ENCODE measurements at places on chromosomes 5 and 9. TPM values are rescaled to one million over a fixed set of nuclear protein-coding genes. Genes with fewer than 3 reads are reported as not detected.

DNA sequence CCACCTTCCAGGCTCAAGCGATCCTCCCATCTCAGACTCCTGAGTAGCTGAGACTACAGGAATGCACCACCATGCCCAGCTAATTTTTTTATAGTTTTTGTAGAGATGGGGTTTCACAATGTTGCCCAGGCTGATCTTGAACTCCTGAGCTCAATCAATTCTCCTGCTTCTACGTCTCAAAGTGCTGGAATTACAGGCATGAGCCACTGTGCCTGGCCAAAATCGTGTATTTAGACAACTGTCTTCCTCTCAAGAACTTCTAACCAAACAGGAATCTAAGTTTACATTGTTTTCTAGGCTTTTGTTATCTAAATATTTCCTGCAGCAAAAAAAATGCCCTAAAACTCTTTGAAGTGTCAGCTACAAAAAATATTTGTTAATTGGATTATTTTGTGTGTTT, 78.8 kb downstream of the NLN start:
- no peak for DNase-seq

GRCh38 chr5:178284093-178284675, 51.6 kb upstream of the PHYKPL start:
- DNase-seq, result no peak

DNA sequence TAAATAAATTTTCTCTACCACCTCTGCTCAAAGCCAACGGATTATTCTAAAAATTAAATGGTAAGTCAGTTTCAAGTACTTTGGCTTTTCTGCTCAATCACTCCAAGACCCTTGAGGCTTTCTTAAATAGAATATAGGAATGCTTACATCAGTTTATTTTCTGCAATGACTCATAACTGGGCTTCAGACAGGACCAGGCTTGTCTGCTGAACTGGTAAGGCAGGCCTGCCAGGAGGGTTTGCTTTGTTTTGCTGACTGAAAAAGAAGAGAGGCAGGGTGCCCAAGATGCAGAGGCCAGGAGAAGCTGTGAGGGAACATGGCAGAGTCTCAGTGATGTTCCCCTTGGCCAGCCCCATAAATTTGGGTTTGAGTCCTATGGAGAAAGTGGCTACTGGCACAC, 60.3 kb upstream of the EPB41L4A start:
- DNase-seq, result no peak

DNA sequence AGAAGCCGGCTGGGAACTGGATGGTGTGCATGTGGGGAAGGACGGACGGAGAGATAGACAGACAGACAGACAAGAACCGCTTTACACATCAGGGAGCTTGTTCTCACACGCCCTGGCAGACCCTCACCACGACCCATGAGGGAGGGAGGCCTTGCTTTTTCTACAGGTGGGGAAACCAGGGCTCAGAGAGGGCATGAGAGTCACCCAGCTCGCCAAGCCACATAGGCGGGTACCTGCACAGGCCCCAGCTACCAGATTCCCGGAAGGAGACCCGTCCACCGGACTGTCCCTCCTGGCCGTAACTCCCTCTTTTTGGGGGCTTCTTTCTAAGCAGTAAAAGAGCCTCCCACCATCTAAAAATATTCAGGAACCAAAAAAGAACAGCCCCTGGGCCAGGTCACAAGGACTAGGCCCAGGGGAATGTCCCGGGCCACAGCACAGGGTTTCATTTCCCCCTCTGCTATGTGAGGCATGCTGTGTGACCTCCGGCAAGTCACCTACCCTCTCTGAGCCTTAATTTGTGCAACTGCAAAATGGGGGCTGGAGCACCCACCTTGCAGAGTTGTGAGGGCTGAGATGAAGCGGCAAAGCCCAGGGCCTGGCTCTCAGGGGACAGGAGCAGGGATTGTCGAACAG, 84.4 kb upstream of the SARDH start:
- no peak for DNase-seq

DNA sequence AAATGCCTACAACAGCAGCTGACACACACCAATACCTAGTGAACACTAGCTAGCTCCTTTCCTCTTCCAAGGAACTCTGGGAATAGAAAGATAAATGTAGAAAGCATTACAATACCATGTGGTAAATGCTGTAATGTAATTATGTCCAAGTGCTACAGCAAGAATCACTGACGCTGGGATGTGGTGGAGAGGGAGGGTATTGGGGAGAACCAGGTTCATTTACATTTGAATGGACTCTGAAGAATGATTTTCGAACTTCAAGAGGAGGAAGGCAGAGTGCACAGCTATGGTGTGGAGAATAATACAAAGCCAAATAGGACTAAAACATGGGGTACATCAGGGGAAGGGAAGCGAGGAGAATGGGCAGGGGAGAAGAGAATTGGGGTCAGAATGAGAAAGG, 158.0 kb downstream of the CDK5RAP2 start:
- DNase-seq, result no peak

GRCh38 chr9:36018891-36019720, 17.6 kb upstream of the RECK start:
- no peak for DNase-seq

GRCh38 chr9:85185486-85186217, 516.1 kb downstream of the NTRK2 start:
- DNase-seq, result no peak

DNA sequence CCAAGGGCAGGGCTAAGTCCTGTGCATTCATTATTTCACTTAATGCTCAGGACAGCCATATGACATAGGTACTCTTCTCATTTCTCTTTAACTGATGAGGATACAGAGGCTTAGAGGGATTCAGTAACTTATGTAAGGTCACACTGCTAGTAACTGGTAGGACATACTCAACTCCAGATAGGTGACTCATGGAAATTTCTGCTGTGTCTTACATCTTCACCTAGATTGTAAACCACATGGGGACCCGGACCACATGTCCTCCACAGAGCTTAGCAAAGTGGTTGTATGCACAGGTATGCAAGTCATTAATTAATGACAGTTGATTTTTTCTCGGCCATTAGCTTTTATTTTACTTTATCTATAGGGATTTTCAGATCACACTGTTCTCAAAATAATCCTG, 29.3 kb downstream of the SLC1A1 start:
- DNase-seq, result no peak

DNA sequence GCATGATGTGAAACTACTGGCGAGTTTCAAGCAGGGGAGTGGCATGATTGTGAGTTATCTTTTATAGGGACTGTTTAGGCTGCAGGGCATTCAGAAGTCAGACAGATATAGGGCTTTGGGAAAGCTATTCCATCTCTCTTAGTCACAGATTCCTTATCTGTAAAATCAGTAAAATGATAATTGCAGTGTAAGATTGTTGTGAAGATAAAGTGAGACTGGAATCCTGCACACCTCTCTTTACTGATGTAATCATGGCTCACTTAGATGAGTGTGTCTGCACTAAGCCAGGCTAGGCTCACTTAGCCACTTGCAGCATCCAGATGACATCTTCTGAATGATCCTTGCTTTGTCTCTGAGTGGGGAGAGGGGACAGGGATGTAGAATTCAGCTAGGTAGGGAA, 81.8 kb upstream of the MAMDC2 start:
- no peak for DNase-seq

GRCh38 chr5:64826541-64826940, 57.8 kb downstream of the CWC27 start:
- no peak for DNase-seq

GRCh38 chr5:77568082-77568481, 70.4 kb downstream of the OTP start:
- DNase-seq, result no peak

DNA sequence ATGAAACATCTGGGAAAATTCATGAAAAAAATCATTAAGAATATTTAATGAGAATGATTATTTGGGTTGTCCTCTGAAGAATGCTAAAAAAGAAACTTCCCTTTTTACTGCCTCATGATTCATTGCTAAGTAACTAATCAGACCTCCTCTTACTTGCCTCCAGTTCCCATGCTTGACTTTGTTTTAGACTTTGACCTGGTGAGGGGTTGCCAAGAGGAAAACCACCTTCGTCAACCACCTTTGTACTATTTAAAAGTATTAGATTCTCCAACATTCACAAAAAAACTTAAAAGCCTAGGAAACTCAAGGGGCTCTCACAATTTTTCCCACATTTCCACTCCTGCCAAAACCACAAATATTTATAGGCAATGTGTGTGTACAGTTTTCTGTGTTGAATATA, 115.2 kb upstream of the ST8SIA4 start:
- DNase-seq, result no peak

GRCh38 chr5:179778591-179778990, 15.2 kb upstream of the LTC4S start:
- DNase-seq, result no peak

DNA sequence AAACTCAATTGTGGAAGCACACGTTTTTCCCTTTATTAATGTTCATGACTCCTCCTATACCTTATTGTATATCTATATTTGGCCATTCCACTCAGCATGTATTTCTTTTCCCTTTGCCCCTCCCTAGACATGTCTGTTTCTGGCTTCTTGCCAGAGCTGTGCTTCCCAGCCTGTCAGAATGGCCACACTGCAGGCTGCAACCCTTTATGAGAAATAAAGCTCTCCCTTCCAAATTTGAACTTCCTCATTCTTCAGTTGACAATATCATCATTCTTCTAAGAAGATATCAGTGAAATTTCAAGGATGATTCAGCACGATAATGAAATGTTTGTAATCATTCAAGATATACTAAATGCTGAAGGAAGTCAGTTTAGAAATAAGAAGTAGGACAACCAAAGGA, 107.6 kb upstream of the PRSS3 start:
- DNase-seq, result no peak

DNA sequence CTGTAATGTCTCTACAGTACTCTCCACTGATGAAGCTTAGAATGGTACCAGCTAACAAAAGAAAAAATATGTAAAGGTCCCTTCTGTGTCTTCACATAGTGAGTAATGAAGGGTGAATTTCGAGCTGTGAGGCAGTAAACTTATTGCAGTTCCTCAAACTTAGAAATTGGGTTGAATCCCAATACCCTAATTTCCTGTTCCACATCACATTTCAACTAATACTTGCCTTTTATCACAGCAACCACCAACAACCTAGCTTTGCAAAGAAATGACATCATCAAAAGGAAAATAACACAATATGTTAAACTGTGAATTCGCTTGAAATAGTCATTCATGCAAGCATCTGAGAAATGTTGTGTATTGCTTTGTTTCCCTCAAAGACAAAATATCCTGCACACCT, 9.4 kb upstream of the TNFAIP8 start:
- DNase-seq, result no peak

DNA sequence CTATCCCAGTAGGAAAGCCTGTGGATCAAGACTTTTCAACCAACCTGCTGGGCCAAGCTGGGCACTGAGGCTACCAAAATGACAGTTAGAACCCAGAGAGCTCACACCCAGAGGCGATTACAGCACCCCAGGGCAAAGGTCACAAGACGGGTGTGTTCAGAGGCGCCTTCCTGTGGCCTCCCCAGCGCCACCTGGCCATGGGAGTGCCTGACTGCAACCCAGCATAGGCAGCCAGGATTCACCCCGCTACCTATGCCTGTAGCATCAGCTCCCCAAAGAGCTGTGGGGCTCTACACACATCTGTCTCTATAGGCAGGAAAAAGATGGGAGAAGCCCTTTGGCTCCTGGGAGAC, 33.5 kb downstream of the PDGFRB start:
- DNase-seq, result peak; percentile 20

- peak; percentile 54 for DNase-seq
These were observed 118.0 kb upstream of the OTULINL start for GRCh38 chr5:14463629-14464028.

- DNase-seq, result no peak
These were observed 12.9 kb downstream of the FBXW5 start for GRCh38 chr9:136931611-136932130.

GRCh38 chr5:54794135-54794975, 191.0 kb downstream of the ESM1 start:
- no peak for DNase-seq

DNA sequence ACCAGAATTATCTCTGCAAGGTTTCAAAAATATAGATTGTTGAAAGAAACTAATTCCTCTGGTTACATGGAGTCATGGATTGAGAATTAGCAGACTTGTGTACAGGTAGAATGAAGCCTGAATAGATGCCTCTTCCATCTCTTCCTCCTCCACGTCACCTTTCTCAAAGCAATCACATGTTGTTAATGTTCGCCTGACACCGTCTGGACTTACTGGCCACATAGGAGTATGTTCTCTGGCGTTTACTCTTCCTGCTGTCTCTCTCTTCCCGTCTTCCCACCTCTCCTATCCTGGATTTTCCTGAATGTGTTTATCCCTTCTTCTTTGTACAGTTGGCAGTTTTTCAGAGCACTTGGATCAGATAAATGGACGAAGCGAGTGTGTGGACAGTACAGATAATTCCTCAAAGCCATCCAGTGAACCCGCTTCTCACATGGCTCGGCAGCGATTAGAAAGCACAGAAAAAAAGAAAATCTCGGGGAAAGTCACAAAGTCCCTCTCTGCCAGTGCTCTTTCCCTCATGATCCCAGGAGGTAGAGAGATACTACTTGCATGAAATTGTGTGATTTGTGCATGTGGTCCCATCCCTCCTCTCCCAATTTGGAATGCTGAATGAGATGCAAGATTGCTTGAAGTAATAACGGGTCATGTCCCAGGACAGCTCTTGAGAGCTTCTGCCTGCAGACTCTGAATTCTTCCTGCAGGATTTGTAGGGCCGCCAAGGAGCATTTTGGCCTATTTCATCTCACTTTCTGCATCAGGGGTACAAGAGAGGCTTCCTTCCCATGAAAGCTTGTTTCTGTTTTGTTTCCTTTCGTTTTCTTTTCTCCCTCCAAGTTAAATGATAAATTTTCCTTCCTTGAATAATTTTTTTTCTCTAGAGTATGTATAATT, 47.3 kb downstream of the CD180 start:
- no peak for DNase-seq

- DNase-seq, result no peak
These were observed 281.5 kb downstream of the GADD45G start for GRCh38 chr9:89886281-89886700.

SLC6A19 gene
- not detected for total RNA-seq

LECT2 gene
- total RNA-seq, result not detected

PDE8B gene
- total RNA-seq, result 41.0 TPM

APBA1 gene
- 6.5 TPM for total RNA-seq

NR2F1 gene
- total RNA-seq, result 29.2 TPM

ANKRD31 gene
- total RNA-seq, result not detected

RGS7BP gene
- 19.4 TPM for total RNA-seq

JADE2 gene
- total RNA-seq, result 16.1 TPM

SV2C gene
- 0.21 TPM for total RNA-seq

LRRC14B gene
- total RNA-seq, result not detected

IZUMO3 gene
- not detected for total RNA-seq

ANKRD34B gene
- not detected for total RNA-seq

FGD3 gene
- total RNA-seq, result 2.8 TPM

All from uterus (tissue), 4 donors.